ENCODE measurements at places on chromosomes 4 and X. TPM values are rescaled to one million over a fixed set of nuclear protein-coding genes. Genes with fewer than 3 reads are reported as not detected.

DNA sequence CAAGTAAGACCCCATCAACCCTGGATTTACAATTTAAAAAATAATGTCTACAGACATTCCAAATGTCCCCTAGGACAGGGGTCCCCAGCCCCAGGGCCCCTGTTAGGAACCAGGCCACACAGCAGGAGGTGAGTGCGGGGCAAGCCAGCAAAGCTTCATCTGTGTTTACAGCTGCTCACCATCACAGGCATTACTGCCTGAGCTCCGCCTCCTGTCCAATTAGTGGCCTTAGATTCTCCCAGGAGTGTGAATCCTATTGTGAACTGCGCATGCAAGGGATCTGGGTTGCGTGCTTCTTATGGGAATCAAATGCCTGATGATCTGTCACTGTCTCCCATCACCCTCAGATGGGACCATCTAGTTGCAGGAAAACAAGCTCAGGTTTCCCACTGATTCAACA is 146.1 kb downstream of the ATP10D start:
- no peaks in the 10 kb centered on the region for H3K27me3 ChIP-seq
- no peaks in the 10 kb centered on the region for H3K36me3 ChIP-seq
- no peak overlapping the region for H3K4me3 ChIP-seq

GRCh38 chr4:184649971-184650855 is 675 bp downstream of the PRIMPOL start:
- DNase-seq = no peak
- H3K4me3 ChIP-seq = peak overlapping the region; percentile 67
- peak overlapping the region; percentile 89 for H3K27ac ChIP-seq
- no peaks in the 10 kb centered on the region for H3K36me3 ChIP-seq

- no peaks in the 10 kb centered on the region for H3K36me3 ChIP-seq
- no peak overlapping the region for H3K4me3 ChIP-seq
- no peak for DNase-seq
- no peaks in the 10 kb centered on the region for H3K27me3 ChIP-seq
- no peaks in the 10 kb centered on the region for H3K4me1 ChIP-seq
Measured at GRCh38 chr4:178462710-178463109, 1020.5 kb upstream of the AGA start.

DNA sequence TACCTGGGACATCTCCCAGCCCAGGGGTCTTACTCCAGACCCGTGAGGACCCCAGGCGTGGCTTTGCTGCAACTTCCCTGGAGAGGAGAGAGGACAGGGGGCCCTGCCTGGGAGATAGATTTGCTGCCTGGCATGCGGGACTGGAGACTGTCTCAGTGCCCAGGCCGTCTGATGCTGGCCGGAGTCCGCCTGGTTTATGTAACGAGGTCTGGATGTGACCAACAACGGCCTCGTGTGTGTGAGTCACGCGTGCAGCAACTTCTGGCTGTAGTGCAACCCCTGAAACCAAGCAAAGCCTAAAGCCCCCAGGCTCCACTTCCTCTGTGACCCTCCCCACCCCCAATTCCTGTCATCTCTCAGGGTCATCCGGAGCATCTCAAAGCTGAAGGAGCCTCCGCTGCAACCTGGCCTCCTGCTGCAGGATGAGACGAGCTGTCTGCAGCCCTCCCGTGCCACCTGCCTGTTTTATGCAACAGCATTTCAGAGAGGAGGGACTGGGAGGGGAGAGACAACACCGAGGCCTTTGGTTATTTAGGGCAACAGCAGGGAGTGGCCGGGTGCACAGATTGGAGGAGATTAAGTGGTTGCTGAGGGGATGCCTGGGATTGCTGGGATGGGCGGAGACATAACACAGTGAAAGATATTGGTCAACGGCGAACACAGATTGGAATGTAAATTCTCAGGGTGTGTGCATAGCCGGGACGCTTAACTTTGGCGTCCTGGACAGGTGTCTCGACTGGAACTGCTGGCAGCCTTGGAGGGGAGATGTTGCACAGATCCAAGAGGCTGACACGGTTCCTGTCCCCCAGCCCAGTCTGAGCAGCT is 16.0 kb downstream of the XG start:
- H3K4me3 ChIP-seq = no peak overlapping the region
- peak; percentile 39 for DNase-seq
- H3K27me3 ChIP-seq = no peaks in the 10 kb centered on the region
- H3K4me1 ChIP-seq = no peaks in the 10 kb centered on the region

DNA sequence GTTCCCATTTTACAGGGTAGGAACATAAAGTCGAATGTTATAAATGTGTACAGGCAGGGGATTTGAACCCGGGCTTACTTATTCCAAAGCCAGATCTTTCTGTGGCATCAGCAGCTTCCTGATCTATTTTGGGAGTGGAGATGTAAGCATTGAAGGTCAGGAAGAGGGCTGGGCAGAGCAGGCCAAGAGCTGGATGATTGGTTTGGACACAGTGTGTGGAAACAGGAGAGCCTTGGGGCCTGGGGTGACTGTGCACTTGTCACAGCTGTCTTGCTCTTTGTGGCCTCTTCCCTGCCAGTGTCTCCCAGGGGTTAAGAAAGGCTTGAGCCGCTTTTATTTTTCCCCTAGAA is 127.9 kb upstream of the ENPP6 start:
- H3K27me3 ChIP-seq = no peaks in the 10 kb centered on the region
- DNase-seq = peak; percentile 32
- H3K27ac ChIP-seq = peak overlapping the region; percentile 94
- peaks cover 37% of the 10 kb centered on the region for H3K4me1 ChIP-seq
- no peaks in the 10 kb centered on the region for H3K36me3 ChIP-seq

DNA sequence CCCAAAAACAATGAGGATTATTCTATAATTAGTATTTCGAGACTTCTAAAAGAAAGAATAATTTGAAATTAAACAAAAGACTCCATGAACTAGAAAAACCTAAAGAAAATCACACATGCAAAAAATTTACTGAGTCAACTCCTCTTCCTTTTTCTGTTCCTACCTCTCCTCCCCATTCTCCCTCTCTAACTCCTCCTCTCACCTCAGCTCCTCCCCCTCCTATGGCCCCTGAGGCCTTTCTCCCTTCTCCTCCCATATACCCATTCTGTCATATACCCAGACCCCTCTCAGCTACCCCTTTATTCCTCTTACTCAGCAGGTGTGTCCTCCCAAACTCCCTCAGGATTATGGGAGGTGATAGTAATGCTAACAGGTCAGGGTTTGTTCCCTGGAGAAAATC is 57.4 kb downstream of the SERTM2 start:
- H3K27ac ChIP-seq = no peak overlapping the region
- no peaks in the 10 kb centered on the region for H3K36me3 ChIP-seq
- no peak overlapping the region for H3K4me3 ChIP-seq
- no peak for DNase-seq
- no peaks in the 10 kb centered on the region for H3K27me3 ChIP-seq

CSAG1 gene
- total RNA-seq = not detected

CXCL3 gene
- 20.2 TPM for total RNA-seq

ATP1B4 gene
- total RNA-seq = not detected

SLC16A2 gene
- 1.3 TPM for total RNA-seq

UCP1 gene
- total RNA-seq = not detected

SHISA3 gene
- 0.86 TPM for total RNA-seq

Measured in colonic mucosa (tissue), 4 donors.